Astrocyte of the cerebellum (primary cell): ENCODE measurements at places on chromosomes 6 and 20.

GRCh38 chr6:7974938-7975763 is 64.6 kb upstream of the TXNDC5 start:
- DNase-seq: peak; percentile 80

- DNase-seq: no peak
Observed at GRCh38 chr6:90497411-90497810, 89.5 kb downstream of the MAP3K7 start.

DNA sequence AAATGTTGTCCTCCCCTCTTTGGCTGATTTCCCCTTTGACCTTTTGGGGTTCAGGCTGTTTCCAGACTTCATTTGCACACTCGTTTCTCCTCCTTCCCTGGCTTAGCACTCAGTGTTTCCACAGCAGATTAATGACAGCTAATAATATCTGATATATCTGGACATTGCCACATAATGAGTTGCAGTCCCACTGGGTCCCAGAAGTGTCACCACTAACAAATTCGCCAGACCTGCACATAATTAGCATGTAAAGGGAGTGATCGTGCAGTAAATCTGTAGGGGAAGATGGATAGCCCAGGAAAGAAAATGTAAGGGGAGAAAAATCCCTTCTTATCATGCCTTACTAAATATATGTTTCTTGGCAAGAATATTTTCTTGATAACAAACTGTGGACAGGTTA is 922.1 kb downstream of the TFAP2A start:
- DNase-seq: no peak

GRCh38 chr20:13260650-13261279 is 39.7 kb downstream of the ISM1 start:
- DNase-seq: no peak

GRCh38 chr6:10479939-10480700 is 41.0 kb upstream of the GCNT2 start:
- peak; percentile 24 for DNase-seq

DNA sequence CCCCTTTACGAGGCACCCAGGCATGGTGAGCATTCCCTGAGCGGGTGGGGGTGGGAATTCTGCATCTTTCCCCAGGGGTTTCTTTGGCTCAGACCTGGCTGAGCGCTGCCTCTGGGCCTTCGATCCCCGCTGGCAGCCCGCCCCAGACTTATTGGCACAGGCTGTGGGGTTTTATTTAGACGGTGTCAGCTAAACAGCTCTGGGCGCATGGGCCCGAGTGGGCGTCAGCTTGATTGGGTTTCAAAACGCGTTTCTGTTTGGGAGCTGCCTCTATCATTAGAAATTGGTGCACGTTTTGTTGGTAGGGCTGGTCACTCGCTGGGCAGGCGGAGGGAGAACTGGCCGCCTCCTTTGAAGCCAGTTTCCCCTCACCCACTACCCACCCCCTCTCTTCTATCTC is 21.0 kb downstream of the PMEPA1 start:
- no peak for DNase-seq

DNA sequence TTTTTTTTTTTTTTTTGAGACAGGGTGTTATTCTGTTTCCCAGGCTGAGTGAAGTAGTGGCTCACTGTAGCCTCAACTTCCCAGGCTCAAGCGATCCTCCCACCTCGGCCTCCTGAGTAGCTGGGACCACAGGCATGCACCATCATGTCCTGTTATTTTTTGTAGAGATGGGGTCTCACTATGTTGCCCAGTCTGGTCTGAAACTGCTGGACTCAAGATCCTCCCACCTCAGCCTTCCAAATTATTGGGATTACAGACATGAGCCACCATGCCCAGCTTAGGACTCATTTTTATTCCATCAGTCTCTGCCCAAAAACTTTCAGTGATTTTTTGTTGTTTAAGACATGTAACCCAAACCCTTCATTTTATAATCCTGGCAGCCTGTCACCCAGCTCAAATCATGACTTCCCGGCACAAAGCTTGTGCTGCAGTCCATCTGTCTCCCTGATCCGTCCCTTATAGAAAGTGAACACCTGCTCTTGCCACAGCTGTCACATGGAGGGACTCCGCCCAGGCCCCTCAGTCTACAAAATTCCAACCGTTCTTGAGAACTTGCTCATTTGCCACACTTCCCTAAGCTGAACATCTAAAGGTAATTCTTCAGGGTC is 183.9 kb upstream of the JARID2 start:
- no peak for DNase-seq

DNA sequence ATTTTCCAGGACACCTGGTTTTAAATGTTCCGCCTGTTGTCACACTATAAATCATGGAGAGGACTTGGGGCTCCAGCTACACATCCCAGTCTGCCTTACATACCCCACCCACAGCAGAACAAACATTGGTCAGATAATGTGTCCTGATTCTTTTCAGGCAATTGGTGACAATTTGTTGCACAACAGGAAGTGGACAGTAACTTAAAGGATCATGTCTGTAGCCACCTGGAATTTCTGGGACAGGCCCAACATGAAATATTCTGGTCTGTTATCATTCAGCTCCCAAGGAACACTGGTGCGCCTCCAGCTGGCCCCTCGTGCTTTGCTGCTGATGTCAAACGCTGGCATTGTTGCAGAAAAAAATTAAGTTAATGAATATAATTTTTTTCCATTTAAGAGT is 117.2 kb downstream of the SOBP start:
- DNase-seq: no peak

GRCh38 chr6:117157448-117157847 is 107.9 kb upstream of the VGLL2 start:
- DNase-seq: no peak

- no peak for DNase-seq
Observed at GRCh38 chr6:33313709-33314514, at the start of gene TAPBP. TSS of gene TAPBP (minus strand) at chr6:33314078. CDS start at chr6:33314041, 37 bp downstream.
